ENCODE measurements at places on chromosomes 6 and 20. TPM values are rescaled to one million over a fixed set of nuclear protein-coding genes. Genes with fewer than 3 reads are reported as not detected.

GRCh38 chr6:57315111-57315510 is 2.3 kb upstream of the PRIM2 start:
- DNase-seq: no peak

DNA sequence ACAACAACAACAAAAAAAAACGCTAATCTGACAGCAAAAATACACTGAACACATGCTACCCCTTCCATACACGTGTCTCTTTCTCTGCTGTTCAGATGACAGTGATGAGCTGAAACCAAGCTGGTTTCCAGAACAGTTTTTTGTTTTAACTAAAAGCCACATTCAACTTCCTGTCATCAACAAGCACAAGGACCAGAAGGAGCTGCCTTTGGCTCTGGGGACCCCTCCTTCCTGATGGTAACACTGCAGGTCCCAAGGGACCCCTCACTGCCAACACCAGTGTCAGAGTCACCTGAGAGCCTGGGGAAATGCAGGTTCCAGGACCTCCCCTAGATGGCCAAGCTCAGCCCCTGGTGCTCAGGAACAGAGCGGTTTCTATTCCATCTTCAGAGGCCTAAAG is 6.0 kb downstream of the CST7 start:
- DNase-seq: no peak

DNA sequence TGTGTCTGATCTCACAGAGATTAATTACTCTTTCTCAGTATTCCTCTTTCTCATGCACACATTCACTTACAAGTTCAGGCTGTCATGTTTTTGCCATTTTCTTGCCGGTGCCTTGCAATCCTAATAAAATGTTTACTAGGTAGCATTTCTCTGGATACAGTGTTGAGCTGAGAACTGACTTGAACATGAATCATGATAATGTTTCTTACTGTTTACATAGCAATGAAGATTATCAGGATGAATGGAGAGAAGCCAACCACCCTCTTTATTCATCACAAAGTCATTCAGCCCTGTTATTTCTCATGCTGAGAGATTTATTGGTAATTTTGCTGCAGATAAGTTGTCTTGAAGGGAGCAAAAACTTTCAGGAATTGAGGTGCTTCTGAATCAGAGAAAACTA is 185.5 kb upstream of the ECI2 start:
- DNase-seq: peak; percentile 85

DNA sequence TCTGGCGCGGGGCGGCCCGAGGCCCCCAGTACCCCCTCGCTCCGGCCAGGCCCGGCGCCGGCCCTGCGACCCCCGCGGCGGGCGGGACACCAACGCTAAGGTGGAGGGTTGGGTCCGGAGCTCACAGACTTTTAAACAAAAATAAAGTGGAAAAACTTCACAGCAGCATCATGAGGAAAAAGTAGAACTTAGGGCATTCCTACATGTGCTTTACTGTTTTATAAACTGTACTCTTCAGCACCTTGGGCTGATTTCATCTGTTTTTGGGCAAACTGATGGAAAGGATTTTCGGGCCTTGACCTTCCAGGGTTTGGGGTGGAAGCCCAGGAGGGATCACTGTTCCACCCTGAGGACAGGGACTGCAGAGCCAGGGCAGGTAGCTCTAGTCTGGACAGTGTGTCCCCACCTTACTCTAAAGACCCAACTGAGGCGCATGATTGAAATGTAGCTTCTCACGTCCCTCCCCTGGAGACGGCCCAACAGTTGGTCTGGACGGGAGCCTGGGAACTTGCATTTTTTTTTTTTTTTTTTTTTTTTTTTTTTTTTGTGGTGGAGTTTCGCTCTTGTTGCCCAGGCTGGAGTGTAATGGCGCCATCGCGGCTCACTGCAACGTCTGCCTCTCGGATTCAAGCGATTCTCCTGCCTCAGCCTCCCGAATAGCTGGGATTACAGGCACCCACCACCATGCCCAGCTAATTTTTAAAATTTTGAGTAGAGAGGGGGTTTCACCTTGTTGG is 740 bp downstream of the NELFCD start:
- DNase-seq: peak; percentile 23

GRCh38 chr6:84514089-84514971 is 250.1 kb downstream of the TBX18 start:
- DNase-seq: no peak

Gene LY6G6D
- not detected for total RNA-seq

Gene TPD52L1
- 18.1 TPM for total RNA-seq

Gene PGBD1
- 6.1 TPM for total RNA-seq

Gene SLC22A7
- not detected for total RNA-seq

Gene SLC44A4
- not detected for total RNA-seq

Measured in HT1080 (cell line).